NCI-H1092 treated with DMSO at 0.1 percent for 48 hours (cell line): ENCODE measurements at places on chromosomes 2 and 18.

GRCh38 chr2:3377279-3377611, 373 bp downstream of the EIPR1 start:
- no peak for DNase-seq

GRCh38 chr2:67865917-67866316, 196.9 kb downstream of the C1D start:
- DNase-seq = no peak

GRCh38 chr2:161419638-161420190, 3.6 kb downstream of the TBR1 start:
- no peak for DNase-seq

DNA sequence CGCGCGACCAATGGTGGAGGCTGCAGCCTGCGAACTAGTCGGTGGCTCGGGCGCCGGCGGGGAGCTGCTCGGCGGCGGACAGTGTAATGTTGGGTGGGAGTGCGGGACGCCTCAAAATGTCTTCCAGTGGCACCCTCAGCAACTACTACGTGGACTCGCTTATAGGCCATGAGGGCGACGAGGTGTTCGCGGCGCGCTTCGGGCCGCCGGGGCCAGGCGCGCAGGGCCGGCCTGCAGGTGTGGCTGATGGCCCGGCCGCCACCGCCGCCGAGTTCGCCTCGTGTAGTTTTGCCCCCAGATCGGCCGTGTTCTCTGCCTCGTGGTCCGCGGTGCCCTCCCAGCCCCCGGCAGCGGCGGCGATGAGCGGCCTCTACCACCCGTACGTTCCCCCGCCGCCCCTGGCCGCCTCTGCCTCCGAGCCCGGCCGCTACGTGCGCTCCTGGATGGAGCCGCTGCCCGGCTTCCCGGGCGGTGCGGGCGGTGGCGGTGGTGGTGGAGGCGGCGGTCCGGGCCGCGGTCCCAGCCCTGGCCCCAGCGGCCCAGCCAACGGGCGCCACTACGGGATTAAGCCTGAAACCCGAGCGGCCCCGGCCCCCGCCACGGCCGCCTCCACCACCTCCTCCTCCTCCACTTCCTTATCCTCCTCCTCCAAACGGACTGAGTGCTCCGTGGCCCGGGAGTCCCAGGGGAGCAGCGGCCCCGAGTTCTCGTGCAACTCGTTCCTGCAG, at the start of gene HOXD9:
TSS of gene HOXD9 (plus strand) at position 37 of the 728 bp plus-strand sequence. CDS start at position 87, 50 bp downstream.
- no peak for DNase-seq

DNA sequence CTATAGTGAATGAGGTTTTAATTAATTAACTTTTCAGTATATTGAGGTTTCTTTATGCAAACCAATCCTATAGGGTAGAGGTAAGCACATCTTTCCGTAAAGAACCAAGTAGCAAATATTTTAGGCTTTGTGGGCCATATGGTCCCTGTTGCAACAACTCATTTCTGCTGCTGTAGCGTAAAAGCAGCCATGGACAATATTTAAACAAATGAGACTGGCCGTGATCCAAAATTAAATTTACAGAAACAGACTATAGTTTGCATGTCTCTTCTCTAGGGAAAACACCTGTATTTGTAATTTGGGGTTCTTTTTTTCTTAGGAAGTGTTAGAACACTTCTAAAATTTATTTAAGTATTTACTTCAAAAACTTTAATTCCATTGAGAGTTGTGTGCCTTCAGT, 104.3 kb downstream of the KYNU start:
- no peak for DNase-seq

DNA sequence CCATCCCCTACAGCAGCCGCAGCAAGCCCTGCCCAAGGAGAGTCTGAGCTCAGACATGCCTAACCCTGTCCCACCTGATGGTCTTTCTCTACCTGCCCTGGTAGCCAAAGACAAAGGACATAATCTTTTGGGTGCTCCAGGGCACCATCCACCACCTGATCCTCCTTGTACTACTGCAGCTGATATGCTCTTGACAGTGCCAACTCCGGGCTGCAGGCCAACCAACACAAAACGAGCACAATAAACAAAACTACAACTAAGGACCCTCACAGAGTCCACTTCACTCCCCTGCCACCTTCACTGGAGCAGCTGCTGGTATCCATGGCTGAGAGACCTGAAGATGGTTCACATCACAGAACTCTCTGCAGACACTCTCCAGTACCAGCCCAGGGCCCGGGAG, 106.3 kb downstream of the GRB14 start:
- peak; percentile 62 for DNase-seq

DNA sequence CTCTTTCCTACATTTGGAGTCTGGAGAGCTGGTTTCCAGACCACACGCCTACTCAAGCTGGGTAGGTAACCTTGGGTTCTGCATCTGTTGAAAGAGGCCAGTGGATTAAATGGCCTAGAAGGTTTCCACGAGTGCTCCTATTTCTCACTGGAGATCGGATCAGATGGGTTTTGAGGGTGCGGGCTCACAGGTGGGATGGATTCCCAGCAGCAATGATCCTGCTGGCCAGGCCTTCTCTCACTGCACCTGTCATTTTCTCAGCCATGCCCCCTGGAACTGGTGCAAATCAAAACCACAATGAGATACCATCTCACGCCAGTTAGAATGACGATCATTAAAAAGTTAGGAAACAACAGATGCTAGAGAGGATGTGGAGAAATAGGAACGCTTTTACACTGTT, 747.5 kb upstream of the RAB6C start:
- DNase-seq = no peak

- no peak for DNase-seq
Observed at GRCh38 chr2:12824778-12825379, 108.1 kb downstream of the TRIB2 start.

- no peak for DNase-seq
Observed at GRCh38 chr2:190607014-190607597, 41.8 kb upstream of the NAB1 start.

GRCh38 chr2:218327451-218328210, 29.0 kb upstream of the CATIP start:
- DNase-seq = no peak

- DNase-seq = no peak
Observed at GRCh38 chr2:88090446-88091283, 23.0 kb downstream of the SMYD1 start.

DNA sequence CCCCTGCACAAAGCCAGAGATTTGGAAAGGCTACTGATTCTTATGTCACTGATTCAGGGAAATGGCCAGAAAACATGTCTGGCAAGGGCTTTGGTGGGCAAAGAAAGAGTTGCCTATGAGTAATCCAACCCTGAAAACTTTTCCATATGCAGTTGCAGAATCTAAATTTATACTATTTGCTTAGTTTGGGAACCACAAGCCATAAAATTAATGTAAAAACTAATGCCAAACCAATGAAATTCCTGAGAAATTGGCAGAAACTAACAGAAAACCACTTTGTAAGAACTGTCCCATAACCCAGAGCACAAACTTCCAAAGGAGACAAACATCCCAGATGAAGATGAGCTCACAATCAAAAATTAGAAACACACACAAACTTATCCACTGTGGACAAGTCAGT, 48.8 kb downstream of the TCF4 start:
- no peak for DNase-seq

- DNase-seq = no peak
Observed at GRCh38 chr2:208686665-208687064, 280.1 kb downstream of the PTH2R start.

- no peak for DNase-seq
Observed at GRCh38 chr18:36015629-36016028, 43.1 kb downstream of the RMP24 start.

GRCh38 chr2:23432531-23432930, 47.6 kb downstream of the KLHL29 start:
- no peak for DNase-seq

DNA sequence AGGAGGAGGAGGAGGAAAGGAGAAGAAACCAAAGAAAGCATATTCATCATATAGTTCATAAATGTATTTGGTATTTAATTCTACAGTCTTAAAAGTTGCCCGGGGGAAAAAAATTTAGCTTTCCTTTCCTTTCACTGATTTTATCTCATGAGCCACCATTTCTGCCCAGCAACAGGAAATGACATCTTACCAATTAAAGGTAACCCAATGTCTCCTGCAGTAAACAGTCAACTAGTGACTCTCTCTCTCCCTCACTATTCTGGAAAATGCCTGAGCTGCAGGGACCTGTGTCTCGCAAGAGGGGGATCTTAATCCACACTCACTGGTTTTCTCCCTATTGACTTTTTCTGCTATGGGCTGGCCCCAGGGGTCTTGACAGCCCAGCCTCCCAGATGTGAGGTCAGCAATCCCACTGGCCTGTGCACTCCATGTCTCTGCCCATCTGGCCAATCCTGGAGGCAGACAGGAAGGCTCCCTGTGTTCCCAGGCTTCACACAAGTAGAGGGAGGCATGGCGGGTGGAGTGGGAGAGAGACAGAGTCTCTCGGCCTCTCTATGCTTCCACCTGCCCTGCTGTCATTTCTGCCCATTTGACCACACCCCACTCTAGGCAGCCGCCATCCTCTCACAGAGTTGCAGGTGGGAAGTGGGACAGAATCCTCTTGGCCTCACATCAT, 85.4 kb upstream of the CABLES1 start:
- no peak for DNase-seq

DNA sequence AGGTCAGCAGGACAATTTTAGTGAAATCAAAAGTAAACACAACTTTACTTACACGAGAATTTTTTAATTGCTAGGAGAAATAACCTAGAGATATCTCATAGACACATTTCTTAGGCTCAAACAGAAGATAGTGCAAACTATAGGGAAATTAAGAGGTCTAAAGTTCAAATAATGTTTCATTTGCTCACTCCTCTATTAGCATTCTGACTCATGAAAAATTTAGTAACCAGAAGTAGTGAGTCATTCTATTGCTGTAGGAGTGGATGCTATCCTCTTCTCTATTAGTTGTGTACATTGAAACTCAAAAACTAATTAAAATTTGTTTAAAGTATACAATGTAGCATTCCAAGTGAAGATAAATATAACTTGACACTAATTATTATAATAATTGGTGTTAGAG, 908.3 kb upstream of the TMEFF2 start:
- no peak for DNase-seq

DNA sequence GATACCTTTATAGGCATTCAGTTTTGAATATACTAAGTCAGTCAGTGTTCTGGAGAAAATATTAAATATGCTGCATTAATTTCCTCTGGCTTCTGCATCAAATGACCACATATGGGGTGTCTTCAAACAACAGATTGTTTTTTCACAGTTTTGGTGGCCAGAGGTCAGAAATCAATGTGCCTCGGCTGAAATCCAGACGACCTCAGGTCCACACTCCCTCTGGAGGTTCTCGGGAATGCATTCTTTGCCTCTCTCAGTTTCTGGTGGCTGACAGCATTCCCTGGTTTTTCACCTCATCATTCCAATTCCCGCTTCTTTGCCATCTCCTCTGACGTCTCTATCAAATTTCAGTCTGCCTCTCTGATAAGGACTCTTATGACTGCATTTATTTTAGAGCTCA, 142.3 kb downstream of the ZNF407 start:
- no peak for DNase-seq

DNA sequence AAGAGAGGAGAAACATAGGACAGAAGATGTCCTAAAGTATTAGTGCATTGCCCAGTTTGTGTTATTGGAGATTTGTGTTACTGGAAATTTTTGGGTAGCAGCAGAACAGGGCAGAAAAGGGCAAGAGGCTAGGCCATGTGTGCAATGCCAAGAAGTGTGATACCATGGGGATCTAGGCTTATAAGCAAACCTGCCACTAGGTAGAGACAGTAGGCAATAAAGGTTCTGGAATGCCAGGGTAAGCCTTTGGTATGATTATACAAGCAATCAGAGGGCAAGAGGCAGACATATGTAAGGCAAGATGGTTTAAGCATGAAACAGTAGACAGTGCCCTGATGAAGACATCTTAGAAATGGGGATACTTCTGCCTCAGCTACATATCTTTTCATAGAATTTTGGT, 12.3 kb upstream of the CERS6 start:
- no peak for DNase-seq

DNA sequence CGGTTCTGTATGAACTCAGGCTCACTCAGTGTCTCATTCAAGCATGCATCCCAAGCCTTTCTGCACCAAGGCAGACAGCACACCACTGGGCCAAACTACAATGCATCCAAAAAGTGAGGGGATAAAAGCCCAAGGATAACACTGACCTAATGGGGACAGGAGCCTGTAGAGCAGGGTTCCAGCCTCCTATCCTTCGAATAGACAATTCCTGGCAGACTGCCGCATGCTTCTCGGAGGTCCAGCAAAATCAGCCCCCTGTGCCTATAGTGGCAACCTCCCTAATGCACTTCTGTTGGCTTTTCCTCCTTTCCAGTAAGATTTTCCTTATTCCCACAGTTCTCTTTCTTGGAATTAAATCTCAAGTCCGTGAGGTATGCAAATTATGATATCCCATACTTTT, 44.8 kb upstream of the CAVIN2 start:
- no peak for DNase-seq

DNA sequence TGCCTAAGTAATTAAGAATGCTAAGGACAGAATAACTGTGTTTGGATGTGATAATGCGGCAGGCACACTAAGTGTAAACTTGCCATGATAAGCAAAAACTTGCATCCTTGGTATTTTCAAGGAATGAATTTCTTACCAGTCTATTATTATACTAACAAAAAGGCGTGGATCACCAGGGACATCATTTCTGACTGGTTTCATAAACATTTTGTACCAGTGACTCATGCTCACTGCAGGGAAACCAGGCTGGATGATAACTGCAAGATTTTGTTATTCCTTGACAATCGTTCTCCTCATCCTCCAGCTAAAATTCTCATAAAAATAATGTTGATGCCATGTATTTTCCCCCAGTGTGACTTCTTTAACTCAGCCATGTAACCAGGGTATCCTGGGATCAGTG, 289.5 kb downstream of the CDCA7 start:
- DNase-seq = no peak

DNA sequence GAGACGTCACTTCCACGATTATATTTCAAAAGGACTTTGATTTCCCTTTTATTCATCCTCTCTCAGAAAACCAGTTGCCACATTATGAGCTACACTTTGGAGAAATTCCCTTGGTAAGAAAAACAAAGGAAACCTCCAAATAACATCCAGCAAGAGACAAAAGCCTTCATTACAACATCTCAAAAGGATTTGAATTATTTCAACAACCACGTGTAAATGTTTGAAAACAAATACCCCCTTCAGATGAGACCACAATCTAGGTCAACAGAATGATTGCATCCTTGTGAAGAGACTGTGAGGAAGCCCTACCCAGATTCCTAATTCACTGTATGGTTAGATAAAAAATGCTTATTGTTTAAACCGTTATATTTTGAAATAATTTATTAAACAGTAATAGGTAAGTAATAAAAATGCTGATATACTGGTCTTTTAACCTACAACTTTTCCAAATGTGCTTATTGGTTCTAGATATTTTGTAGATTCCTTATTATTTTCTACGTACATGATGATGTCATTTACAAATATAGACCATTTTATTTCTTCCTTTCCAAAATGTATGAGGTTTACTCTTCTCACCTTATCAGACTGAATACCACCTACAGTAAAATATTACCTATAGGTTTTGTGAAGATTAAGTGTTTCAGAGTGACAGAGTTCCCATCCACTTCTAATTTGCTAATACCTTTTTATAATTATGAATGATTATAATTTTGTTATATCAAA, 922.7 kb upstream of the CHAC2 start:
- no peak for DNase-seq

DNA sequence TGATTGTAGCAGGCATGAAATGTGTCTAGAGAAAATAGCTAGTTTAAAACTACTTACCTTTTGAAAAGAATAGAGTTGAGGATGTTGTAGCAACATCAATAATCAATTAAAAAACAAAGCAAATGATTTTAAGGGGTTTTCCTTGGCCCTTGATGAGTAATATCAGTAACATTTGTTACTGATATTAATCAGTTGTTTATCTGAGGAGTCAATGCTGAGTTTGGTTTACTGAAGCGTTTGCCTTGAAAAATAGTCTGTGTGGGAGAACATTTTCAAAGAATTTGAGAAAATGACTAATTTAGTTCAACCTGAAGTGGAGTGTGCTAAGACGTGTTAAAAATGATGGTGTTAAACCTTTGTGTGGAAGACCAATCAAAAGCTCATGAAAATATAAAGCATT, 9.3 kb downstream of the PTH2R start:
- DNase-seq = no peak
